ENCODE measurements at places on chromosomes 6 and 20. TPM values are rescaled to one million over a fixed set of nuclear protein-coding genes. Genes with fewer than 3 reads are reported as not detected.

DNA sequence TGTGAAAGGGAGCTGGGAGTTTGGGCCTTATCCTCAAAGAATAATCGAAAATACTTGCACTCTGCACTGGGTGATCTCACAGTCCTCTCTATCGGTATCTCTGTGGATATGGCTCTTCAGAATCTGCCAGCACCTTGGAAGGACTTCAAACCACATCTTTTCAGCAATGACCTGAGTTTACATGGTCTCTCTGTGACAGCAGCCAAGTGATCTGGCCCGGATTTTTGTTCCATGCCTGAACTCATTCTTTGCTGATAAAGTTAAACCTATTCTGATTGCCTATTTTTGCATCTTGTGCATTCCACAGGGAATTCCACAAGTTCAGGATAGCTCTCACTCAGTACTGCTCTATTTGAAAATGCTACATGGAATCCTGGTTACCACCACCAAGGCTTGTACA, 98.9 kb downstream of the HDGFL1 start:
- H3K4me3 ChIP-seq, result no peak overlapping the region
- DNase-seq, result no peak
- H3K27ac ChIP-seq, result no peak overlapping the region
- no peaks in the 10 kb centered on the region for H3K36me3 ChIP-seq

DNA sequence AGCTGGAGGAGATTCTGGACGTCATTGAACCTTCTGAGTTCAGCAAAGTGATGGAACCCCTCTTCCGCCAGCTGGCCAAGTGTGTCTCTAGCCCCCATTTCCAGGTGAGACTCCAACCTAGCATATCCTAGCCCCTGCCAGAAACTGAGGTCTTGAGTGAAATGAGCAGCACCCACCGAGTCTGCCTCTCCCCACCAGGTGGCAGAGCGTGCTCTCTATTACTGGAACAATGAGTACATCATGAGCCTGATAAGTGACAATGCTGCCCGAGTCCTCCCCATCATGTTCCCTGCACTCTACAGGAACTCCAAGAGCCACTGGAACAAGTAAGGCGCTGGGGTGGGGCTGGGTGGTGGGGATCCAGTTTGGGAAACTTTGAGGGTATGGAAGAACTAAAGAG, 4.6 kb downstream of the MEA1 start:
- H3K4me1 ChIP-seq, result peaks cover 20% of the 10 kb centered on the region
- peaks cover 8% of the 10 kb centered on the region for H3K36me3 ChIP-seq
- no peaks in the 10 kb centered on the region for H3K27me3 ChIP-seq
- H3K27ac ChIP-seq, result no peak overlapping the region
- DNase-seq, result peak; percentile 27

DNA sequence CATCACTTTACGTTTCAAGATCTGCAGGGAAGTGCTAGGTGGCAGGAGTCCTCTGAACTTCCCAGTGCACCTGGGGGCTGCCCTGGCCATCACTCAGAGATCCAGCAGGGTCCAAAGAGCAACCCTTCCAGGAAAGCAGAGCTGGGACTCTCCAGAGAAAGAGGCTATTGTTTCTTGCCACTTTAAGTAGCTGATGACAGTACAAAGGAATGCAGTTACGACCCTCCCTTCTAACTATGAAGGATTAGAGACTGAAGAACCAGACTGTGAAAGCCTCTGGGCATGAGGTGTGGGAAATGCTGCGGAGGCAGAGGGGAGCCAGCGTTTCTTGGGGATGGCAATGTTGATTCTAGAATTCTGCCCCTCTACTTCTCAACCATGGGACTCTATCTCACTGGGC, 189.1 kb upstream of the SUPT3H start:
- H3K27ac ChIP-seq, result peak overlapping the region; percentile 22
- H3K4me3 ChIP-seq, result peak overlapping the region; percentile 4
- H3K27me3 ChIP-seq, result no peaks in the 10 kb centered on the region

DNA sequence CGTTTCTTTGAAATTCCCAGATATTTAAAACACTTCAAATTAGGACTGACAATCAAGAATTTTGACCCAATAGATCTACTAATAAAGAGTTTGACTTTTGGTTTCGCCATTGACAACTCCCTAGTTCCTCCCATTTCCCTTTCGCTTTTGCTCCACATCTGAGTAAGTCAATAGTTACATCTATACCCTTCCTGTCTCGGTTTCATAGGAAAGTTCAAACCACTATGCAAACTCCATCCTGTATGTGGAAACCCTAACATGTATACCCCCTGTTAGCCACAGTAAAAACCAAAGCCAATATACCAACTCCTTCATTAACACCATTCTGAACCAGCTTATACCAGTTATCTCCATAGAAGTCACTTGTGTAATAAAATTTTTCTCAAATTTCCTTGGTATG, 311.1 kb downstream of the MMUT start:
- peaks cover 22% of the 10 kb centered on the region for H3K4me1 ChIP-seq
- peaks cover 3% of the 10 kb centered on the region for H3K36me3 ChIP-seq
- no peak for DNase-seq
- no peak overlapping the region for H3K4me3 ChIP-seq

DNA sequence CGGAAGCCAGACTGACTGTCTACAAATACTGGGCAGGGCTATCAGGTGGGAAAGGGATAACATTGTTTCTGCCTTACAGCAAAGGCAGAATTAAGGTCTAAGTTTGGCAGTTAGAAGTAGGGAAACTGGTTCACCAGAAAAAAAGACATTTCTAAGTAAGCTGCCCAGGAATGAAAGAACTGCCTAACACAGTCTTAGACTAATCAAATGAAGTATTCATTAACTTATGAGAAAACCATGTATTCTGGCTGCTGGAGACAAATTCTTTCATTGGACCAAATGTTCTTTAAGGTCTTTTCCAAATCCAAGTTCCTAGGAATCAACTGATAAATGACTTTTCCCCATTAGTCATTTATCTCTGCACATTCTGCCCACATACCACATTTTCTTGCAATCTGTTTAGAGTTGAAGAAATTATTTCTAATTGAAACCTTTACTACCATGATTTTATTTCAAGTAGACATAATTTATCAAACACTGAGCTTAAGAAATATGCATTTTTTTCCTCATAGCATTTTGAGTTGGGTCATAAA, 120.3 kb upstream of the OGFRL1 start:
- no peaks in the 10 kb centered on the region for H3K36me3 ChIP-seq
- H3K4me1 ChIP-seq, result no peaks in the 10 kb centered on the region
- DNase-seq, result no peak
- H3K4me3 ChIP-seq, result no peak overlapping the region
- H3K27me3 ChIP-seq, result no peaks in the 10 kb centered on the region

DNA sequence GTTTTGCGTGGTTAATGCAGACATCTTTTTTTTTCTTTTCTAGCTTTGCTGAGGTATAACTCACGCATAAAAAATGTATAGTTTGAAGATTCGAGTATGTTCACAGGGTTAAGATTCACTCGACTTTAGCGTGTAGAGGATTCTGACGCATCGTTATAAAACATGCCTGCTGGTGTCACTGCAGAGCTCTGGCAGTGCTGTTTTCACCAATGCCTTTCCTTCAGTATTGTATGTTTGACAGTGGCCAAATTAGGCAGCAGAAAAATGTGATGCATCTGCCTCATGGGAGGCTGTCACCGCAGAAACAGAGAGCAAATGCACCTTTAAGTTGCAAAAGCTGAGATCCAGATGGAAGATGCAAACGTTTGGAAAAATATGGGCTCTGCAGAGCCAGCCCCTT, 18.0 kb upstream of the SIRPB2 start:
- no peak for DNase-seq
- H3K4me3 ChIP-seq, result no peak overlapping the region
- H3K27me3 ChIP-seq, result peaks cover 70% of the 10 kb centered on the region
- no peaks in the 10 kb centered on the region for H3K4me1 ChIP-seq
- no peak overlapping the region for H3K27ac ChIP-seq

The HLA-DOB gene
- total RNA-seq, result 0.28 TPM

GRCh38 chr6:13327691-13328075, 654 bp downstream of the TBC1D7 start:
- no peaks in the 10 kb centered on the region for H3K27me3 ChIP-seq
- DNase-seq, result no peak
- peaks cover 28% of the 10 kb centered on the region for H3K4me1 ChIP-seq
- H3K36me3 ChIP-seq, result peaks cover 2% of the 10 kb centered on the region

The MCHR2 gene
- not detected for total RNA-seq

- no peak for DNase-seq
- peaks cover 4% of the 10 kb centered on the region for H3K36me3 ChIP-seq
- peaks cover 22% of the 10 kb centered on the region for H3K4me1 ChIP-seq
- H3K4me3 ChIP-seq, result no peak overlapping the region
- no peaks in the 10 kb centered on the region for H3K27me3 ChIP-seq
- no peak overlapping the region for H3K27ac ChIP-seq
Observed at GRCh38 chr6:157539421-157539822, 158.4 kb downstream of the ZDHHC14 start.

The OXT gene
- not detected for total RNA-seq
